ENCODE measurements at places on chromosomes 2 and 18.

- no peak for DNase-seq
These were observed 218.1 kb downstream of the CAMKMT start for GRCh38 chr2:44579837-44580230.

DNA sequence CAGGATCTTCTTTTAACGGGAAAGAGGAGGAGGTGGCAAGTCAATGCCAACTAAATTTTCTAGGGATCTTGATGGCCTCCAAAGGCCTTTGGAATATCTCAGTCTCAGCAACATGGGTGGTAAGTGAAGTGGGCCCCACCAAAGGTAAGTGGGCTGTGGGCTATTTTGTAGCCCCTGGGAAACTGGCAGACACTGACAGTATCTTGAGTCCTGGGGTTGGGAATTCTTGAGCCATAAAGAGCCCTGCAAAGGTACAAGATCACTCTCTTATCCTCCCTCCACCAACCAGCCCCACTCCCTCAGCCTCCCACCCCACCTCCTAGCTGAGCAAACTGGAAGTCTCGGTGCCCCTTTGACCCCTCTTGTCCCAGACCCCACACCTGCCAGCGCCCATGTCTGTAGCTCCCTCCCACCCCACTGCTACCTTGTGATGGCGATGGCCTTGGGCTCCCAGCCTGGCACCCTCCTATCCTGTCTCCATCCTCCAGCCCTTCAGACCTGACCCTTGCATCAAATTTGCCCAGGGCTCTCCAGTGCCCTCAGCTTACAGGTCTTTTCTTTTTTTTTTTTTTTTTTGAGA is 8.5 kb downstream of the ATP6V1B1 start:
- no peak for DNase-seq

GRCh38 chr2:191569025-191569424 is 108.9 kb upstream of the NABP1 start:
- no peak for DNase-seq

DNA sequence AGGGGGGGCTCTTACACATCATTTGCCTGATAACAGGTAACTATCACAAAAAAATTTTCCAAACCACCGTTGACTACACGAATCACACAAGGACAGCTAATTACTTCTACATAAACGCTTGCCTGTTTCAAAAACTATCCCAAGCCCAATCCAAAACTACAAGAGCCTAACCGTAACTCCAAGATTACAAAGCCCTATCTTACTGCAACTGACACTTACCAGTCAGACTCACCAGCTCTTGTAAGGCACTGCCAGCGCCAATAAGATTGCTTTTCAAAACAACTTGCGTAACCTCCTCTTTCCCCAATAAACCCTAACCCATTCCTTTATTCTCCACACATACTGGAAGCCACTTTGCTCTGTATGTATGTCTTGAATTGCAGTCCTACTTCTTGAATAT is 148.4 kb downstream of the NBAS start:
- no peak for DNase-seq

- no peak for DNase-seq
These were observed 169.5 kb downstream of the MTCL1 start for GRCh38 chr18:8874872-8875271.

DNA sequence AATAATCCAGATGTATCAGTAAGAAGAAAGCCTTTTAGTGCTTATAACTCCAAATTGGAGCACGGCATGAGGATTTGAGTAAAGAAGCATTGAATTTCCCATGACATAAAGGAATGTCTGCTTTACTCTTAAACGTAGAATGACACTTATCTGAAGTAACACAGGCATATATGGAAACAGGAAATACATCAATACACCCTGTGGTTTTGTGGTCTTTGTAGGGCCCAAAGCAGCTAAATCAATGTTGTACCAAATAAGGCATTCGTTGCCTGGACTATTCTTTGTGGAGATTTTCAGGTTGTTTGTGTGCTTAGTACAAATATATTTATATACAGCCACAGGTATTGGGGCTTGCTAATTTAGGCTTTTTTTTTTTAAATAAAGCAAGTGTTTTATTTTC is 660.5 kb downstream of the LRRTM4 start:
- no peak for DNase-seq

- no peak for DNase-seq
These were observed 79.0 kb downstream of the TTC21B start for GRCh38 chr2:165874445-165875039.

GRCh38 chr2:236223675-236224074 is 40.5 kb downstream of the ASB18 start:
- DNase-seq, result no peak

GRCh38 chr2:182949572-182950189 is 83.2 kb upstream of the FRZB start:
- DNase-seq, result no peak

DNA sequence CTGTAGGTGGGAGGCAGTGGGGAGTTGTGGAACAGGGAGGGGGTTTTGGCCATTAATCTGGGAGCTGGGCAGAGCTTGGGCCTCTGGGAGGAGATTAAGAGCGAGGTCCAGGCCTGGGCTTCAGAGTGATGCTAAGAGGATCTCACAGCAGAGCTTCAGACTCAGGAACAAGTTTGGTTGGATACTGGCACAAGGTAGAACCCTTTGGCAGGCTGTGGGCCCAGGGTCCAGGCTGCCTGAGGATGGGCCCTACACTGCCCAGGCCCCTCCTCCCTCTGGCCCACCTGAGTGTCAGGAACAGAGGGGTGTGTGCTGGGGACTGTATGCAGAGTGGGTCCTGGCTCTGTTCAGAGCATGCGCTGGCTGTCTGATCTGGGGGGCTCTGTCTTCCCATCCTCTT is 334.9 kb downstream of the CYP26B1 start:
- DNase-seq, result no peak

DNA sequence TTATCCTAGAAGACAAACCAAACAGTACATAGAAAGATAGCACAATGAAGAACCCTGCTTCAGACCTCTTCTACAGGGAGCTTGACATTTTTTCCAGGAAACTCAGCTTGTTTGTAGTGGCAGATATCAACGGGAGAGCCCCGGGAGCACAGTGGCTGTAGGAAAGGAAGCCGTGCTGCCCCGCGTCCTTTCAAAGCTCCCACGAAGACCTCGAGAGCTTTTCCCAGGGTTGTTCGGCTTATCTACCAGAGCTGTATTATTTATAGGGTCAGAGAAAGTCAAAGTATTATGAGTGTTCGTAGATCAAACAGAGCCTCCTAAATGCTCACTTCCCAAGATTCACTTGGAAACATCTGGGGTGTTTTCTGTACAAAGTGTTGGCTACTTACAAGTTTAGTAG is 167.1 kb upstream of the COPS8 start:
- DNase-seq, result no peak

GRCh38 chr18:2794159-2794558 is 52.6 kb upstream of the EMILIN2 start:
- no peak for DNase-seq

- no peak for DNase-seq
These were observed 19.4 kb downstream of the STARD6 start for GRCh38 chr18:54338230-54338629.

GRCh38 chr2:226031647-226032501 is 632.4 kb downstream of the NYAP2 start:
- peak; percentile 15 for DNase-seq
